ENCODE measurements at places on chromosomes 6 and 20.

- DNase-seq = no peak
These were observed 113.5 kb downstream of the SMOC2 start for GRCh38 chr6:168554472-168554871.

- no peak for DNase-seq
These were observed 258.0 kb downstream of the HACE1 start for GRCh38 chr6:104601721-104602120.

- DNase-seq = no peak
These were observed 184.3 kb downstream of the EDN1 start for GRCh38 chr6:12474167-12475140.

GRCh38 chr6:46184114-46184513, 13.3 kb upstream of the ENPP5 start:
- DNase-seq = no peak

- DNase-seq = no peak
These were observed 46.4 kb downstream of the SLC9A8 start for GRCh38 chr20:49859011-49859410.

GRCh38 chr6:34906826-34907225, 17.8 kb downstream of the ANKS1A start:
- DNase-seq = no peak

DNA sequence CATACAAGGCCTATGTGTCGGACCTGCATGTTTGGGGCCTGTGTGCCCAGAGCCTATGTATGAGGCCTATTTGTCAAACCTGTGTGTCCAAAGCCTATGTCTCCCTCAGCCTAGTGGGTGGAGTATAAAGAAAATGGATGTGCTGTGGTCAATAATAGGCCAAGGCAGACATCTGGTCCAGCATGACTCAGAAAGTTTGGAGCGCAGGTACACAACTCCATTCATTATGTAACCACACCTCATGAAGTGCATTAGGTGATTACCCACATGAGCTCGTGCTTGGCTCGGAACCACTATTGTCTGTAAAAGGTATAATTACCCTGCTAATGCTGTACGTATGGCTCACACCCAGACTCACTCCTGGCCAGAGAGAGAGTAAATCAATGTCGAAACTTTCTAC, 302.4 kb upstream of the POU3F2 start:
- no peak for DNase-seq

GRCh38 chr20:38173237-38174156, 8.4 kb upstream of the TGM2 start:
- no peak for DNase-seq

DNA sequence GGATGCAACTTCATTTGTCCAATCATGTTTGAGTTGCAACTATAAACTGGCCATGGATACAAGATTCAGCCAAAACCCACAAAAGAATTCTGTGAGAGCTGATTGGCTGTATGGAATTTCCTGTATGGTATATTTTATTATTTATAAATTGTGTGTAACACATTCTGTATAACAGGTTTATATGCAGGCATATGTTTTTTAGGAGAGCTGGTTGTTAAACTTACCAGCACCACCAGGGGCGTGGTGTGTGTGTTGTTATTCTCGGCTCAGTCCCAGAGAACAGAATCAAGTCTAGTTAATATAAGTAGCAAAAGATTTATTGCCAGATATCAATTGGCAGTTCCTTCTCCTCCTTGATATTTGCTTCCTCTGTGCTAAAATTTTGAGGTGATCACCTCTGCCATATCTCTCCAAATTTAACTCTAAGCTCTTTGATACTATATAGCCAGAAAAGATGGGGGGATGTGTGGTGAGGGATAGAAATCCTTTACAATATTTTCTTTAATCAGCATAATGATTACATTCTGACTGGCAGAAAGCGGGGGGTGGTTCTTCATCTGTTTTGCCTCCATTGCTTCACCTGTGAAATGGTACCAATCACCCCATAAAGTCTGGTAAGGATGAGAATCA, 22.9 kb downstream of the CNBD2 start:
- DNase-seq = no peak

GRCh38 chr6:134256862-134257261, 61.0 kb downstream of the SGK1 start:
- no peak for DNase-seq

GRCh38 chr6:168542301-168542700, 101.3 kb downstream of the SMOC2 start:
- DNase-seq = no peak

GRCh38 chr20:53611449-53611894, 17.8 kb upstream of the ZNF217 start:
- DNase-seq = peak; percentile 56

DNA sequence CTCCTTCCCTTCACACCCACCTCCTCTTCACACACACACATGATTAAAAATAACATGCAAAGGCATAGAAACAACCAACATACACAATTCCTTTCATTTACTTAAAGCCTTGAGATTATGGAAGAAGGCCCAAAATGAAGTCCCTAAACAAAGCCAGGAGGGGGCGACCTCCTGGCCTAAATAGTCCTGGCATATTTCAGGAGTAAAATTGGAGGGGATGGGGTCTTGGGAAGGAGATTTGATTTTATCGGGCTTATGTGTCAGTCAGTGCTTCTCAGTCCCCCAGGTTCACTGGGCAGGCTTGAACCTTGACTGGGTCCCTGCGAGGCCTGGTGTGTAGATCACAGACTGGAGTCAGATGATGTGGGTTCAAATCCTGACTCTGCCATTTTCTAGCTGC, 266.4 kb downstream of the SAMD5 start:
- no peak for DNase-seq

GRCh38 chr6:27111743-27112142, 135.8 kb upstream of the PRSS16 start:
- DNase-seq = no peak

DNA sequence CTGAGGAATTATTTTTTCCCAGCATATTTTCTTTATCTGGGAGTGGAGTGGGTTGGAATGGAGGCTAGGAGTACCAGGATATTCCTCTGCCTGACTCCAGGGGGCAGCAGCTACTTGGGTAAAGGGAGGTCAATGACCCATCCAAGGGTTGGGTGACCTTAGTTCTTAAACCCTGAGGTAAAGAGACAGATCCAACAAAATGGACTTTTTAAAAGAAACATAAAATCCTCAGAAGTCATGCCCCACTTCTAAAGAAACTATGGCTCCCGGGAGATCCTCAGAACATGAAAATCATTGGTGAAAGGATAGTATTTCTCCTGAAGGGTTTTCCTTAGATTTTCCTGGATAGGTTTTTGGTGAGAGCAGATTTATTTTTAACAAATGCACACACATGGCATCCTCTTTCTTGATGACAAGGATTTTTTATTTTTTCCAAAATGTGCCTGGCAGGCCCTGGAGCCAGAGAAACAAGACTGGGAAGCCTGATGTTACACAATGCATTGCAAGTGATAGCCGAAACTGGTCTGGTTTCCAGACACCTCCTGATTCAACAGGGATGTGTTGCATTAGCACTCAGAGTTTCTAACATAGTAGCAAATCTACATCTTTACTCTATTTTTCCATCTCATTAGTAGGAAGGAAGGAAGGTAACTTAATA, 240.9 kb upstream of the BTBD3 start:
- no peak for DNase-seq

GRCh38 chr20:61520893-61521460, 268.9 kb downstream of the CDH4 start:
- no peak for DNase-seq

- DNase-seq = no peak
These were observed 185.2 kb downstream of the MYLK4 start for GRCh38 chr6:2565499-2565898.

- no peak for DNase-seq
These were observed 63.0 kb downstream of the LAMP5 start for GRCh38 chr20:9577397-9577796.

DNA sequence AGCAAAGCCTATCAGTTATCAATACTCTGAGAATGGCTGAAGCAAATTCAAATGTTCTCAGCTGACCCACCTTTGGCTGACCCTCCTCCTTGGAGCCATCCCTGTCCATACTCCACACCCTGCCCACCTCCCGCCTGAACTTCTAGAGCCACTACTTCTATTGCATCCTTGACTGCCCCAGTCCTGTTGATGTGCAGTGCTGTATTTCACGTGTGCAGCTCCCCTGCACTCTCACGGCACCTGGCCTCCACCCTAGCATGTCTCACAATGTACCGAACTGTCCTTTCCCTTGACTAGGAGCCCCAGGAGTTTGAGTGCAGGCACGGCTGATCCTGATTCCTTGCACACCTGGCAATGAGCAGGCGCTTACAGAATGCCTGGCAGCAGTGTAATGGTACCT, 7.0 kb downstream of the CPXM1 start:
- no peak for DNase-seq

DNA sequence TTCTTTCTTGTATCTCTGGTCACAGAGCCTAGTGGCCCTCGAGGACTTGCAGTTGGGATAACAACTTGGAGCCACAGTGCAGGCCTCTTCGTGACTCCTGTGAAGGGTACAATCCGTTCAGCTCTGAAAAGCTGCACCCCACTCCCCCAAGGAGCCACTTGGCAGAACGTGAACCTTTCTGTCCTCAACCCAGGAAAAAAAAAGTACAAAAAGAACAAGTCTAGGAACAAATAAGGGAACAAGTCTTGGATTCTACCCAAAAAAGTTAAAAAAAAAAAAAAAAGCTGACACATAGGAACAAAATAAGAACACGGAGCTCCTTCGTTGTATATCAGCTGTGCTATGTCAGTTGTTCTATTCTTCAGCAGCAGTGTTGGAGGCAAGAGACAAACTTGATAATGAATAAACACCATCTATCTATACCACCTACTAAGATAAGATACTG, 77.9 kb upstream of the TULP1 start:
- DNase-seq = no peak

DNA sequence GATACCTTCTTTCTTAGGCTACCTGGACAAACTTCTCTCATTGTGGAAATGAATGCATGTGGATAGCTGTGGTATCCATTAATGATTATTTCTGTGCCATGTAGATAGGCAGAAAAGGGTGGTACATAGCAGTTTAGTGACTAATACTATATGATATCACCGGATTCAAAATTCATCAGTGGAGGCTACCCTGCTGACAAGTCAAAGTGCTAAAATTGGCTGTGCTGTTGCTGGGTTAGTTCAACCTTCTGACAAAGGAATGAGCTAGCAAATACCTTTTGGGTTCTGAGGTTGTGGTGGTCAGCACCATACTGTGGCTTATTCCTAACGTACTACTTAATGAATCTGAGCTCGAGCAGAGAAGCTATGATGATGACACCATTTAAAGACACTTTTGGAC, 109.1 kb downstream of the TFAP2B start:
- DNase-seq = no peak

GRCh38 chr6:22150368-22151035, 146.3 kb downstream of the PRL start:
- no peak for DNase-seq

DNA sequence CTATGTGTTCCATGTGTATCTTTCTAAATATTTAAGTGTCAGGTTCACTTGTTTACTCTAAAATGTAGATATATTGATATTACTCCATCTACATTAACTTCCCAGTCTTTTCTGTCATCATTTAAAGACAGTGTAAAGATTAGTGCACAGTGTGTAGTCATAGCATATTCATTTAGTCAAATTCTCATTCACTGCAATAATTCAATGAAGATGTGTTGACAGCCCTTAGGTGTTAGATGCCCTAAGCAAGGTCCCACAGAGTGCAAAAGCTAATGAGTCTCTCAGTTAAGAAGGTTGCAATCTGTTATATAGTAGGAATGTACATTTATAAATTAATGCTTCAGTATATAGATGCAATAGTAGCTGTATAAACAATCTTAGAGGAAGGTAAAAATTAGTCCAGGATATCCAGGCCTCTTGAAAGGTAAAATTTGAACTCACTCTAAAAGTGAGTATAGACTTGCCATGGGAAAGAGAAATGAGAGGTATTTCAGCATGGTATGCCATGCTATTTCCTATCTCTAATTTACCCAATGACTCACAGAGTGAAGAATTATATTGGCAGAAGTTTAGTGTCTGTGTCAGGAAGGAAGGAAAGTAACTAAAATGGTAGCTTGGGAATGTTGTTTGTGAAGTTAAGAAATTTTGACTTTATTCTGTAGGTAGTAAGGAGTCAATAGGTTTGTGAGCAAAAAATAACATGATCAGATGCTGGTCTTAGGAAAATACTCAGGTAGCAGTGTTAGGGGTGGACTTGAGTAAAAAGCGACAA, 969.9 kb upstream of the CITED2 start:
- no peak for DNase-seq

DNA sequence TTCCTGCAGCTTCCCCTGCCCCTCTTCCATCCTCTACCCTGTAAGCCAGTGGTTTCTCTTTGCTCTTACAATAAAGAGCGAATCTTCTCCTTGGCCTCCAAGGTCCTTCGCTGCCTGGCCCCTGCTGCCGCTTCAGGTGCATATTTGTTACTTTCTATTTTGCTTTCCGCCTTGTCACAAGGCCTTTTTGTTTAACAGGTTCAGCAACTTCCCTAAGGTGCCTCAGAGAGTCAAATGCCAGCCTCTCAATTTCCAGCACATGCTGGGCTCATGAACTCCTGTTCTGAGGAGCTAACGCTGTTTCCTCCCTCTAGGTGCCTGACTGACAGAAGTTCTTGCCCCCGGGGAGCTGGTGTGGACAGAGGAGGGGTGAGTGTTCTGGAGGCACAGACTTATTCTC, 42.4 kb upstream of the EPB41L1 start:
- no peak for DNase-seq

GRCh38 chr6:18101873-18102272, 20.6 kb downstream of the NHLRC1 start:
- DNase-seq = no peak

Measured in suprapubic skin (tissue), 4 donors.